OCI-M1 (cell line): ENCODE measurements at places on chromosomes 7 and 10.

DNA sequence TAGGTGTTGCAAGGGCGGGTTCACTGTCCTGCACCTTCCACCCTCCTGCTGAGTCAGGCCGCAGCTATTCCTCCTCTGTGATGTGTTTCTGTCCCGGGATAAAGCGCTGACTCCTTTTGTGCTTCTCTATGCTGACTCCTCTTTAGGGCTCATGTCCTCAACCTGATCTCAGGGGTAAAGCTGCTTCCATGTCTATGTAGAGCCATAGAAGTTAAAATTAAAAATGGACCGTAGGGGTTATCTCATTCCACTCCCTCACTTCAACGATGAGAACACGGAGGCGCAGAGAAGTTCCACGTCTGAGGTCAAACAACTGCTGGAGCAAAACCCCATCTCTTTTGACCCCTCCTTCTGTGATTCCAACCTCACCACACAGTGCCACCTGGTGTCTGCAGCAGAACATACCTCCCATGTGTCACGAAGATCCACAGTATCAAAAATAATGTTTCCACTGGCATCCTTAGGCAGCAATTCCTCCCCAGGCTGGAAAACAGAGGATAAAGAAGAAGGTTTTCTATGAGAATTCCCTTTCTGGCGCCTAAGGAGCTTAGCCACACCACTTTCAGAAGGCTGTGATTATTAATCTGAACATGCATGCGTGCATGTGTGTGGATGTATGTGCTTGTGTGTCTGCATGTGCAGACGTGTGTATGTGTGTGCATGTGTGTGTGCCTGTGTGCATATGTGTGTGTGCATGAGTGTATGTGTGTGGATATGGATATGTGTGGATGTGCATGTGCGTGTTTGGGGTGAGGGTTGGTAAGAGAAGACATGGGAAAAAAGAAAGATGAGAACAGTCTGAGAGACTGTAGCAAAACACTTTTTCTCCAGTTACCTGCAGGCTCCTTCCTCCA, 81.2 kb upstream of the UCN3 start:
- peak; percentile 87 for DNase-seq

DNA sequence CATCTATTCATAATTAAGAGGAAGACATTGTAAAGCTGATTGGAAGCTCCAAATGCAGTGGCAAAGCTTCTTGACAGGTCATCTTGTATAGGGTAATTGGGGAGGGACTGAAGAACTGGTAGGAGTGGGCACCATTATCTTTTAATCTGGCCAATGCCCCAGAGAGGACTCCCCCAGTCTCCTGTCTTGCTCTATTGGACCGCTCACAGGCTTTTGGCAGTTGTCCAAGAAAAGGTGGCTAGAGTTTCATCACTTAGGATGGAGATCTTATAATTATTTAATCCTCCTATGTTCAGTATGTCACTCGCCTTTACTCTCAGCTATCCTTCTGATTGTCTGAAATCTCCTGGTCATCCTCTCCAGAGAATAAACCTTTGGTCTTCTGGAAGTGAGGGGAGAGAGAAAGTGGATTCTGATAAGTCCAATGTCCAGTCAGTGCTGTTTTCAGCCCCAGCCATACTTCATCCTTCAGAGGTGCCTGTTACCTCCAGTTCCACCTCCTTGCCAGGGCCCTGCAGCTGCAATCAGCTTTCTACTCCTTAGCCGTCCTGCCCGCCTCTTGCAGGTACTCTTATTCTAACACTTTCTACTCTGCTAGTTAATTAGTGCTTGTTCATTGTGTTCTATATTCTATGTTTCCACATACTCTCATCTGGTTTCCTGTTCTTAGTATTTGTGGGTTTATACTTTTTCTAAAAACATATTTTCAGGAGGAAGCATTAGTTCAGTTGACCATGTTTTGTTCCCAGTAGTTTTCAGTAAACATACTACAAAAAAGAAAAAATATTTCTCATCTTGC, 241.6 kb downstream of the NSUN6 start:
- DNase-seq, result no peak

- DNase-seq, result no peak
These were observed 362.0 kb downstream of the ETV1 start for GRCh38 chr7:13627455-13627854.

DNA sequence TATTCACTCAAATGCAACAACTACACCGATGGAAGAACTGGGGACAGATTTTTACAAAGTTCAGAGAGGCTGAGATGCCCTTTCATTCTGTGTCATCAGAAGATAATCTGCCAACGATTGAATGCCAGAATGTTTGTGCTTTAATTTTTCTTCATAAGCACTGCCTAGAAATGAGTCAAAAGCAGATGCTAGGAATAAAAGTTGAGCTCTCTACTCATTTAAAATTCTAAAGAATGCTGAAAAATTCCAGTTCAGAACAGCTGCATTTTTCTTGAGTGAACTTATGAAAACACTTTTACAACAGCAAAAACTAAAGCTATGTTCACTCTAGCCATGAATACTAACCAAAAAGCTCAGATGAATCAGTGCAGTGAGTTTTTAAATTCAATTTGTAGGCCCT, 22.3 kb upstream of the FAM133B start:
- DNase-seq, result no peak

DNA sequence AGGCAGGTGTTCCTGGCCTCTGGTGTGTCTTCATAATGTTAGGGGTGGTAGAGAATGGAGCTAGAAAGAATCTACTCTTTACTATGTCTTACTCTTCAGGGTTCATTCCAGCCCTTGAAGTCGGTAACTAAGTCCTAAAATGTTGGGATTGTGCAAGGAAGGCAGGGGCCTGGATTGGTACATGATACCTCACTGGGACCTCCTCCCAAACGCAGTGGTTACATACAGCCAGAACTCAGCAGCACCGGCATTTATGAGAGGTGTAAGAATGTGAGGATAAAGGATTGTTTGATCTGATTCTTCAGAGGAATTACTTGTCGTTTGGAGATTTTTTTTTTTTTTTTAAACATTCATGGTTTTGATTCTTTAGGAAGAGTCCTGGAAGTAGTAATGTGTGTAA, 6.9 kb downstream of the COMTD1 start:
- DNase-seq, result no peak

DNA sequence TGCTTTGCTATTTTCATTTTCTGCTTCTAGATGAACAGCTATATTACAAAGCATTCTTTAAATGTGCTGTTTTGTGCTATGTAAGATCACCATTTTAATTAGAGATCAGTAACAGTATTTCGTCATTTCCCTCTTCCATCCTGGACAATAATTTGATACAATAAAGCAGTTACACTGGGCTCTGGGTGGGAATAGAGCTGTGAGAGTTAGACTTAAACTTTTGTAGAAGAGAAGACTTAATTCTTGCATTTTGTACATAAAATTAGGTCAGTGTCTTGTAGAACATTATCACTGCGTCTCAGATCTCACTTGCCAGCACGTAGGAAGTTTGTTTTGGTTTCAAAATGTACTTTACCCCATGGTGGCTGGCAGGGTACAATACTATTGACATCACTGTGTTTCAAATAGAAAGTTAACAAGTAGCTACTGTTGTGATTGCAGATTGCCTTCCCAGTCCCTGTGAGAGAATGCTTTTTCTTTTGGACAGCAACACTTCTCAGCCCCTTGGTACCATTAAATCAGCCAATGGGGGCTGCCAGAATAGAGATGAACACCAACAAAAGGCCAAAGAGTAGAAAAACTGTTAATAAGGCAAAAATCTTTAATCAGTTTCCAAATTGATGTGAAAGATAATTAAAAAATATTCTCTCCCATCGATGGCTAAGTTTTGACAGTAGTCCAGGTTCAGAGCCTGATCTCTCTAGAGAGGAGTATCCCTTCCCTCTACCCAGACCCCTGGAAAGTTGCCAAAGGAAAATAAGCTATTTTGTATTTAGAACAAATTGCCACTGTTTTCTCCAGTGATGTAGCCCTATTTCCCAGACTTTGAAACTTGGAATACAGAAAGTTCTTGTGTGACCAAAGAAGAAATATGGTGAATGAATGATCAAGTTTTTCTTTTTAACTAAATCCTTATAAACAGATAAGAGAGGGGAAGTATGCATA, 35.1 kb downstream of the SMNDC1 start:
- peak; percentile 71 for DNase-seq

DNA sequence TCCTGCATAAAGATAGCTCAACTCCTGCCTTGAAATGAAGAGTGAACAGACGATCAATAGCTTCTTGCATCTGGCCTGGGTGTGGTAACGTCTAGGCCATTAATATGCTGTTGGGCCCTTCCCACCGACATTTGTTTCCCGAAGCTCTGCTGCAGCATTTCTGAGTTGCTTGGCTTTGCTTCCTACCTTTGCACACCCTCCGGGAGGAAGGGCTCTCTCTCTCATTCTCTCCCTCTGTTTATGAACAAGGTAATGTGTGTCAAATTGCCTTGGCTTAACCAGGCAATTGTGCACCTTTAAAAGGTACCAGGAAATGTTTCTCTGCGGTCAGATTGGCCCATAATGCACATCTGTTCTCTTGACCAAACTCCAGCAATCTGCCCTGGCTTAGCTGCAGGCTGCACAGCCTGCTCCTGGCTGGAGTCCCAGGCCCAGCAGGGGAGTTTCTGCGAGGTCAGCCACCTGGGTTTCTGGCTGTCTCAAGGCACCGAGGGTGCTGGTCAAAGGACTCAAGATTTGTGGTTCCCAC, 223.7 kb downstream of the SNX10 start:
- DNase-seq, result no peak

- no peak for DNase-seq
These were observed 533.0 kb downstream of the PTPRN2 start for GRCh38 chr7:158054611-158055010.

DNA sequence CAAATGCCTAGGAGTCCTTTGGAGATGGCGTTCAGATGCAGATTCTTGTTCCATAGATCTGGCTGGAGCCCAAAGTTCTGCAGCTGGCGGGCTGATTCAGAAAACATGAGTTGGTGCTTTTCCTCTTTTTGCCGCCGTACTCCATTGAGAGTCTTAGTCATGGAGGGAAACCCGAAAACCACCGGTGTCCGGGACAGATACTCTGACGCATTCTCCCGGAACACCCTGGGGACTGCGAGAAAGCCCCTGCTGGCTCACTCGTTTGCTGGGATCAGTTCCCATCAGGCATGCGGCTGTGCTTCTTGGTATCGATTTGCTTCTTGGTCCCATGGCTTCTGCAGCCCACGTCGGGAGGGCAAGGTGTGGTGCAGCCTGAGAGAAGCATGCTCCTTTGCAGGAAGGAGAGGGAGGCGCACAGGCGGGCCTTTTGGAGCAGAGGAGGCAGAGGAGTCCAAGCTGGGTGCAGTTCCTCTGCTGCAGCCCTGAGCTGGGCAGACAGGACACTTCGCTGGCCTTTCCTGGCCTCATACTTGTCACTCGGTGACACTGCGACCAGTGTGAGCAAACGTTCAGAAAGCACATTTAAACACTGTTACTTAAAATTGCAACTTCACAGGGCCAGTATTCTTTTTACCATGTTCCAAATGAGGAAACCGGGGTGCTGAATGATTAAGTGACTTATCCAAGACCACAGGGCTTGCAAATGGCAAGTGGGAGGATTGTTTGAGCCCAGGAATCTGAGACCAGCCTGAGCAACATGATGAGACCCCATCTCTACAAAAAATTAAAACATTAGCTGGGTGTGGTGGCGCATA, 30.6 kb upstream of the PFKFB3 start:
- no peak for DNase-seq

DNA sequence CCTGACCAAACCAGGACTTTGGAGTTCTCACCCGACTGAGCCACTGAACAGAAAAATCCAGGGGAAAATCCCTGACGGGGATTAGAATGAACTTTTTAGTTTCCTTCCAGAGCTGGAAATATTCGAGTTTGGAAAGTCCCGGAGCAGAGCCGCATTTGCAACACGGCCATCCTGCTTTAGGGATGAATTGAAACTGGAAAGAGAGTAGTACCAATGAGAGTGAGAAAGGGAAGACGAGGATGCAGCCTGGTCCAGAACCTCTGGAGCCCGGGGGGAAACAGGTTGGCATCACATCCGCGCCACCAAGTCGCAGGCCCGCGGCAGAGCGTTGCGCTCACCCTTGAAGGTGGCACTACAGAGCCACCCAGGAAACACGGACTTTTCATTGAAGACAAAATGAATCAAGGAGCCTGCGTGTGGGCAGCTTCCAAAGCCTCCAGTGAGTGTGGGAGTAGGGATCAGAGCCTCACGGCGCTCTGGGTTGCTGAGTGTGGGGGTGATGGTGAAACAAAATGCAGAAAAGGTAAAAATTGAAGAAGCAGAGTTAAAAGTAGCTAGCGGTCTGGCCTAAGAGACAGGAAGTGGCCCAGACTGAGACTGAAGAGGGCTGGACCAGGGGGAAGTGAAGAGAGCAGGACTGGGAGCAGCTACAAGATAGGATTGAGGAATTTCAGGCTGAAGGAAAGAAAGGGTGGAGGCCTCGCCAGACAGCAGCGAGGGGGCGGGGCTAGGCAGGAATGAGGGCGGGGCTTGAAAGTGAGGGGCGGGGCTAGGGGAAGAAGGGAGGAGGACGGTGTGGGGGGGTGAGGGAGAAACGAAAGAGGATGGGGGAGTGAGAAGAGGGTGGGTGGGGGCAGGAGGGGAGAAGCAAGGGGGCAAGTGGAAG, 1.8 kb downstream of the SMURF1 start:
- peak; percentile 53 for DNase-seq

DNA sequence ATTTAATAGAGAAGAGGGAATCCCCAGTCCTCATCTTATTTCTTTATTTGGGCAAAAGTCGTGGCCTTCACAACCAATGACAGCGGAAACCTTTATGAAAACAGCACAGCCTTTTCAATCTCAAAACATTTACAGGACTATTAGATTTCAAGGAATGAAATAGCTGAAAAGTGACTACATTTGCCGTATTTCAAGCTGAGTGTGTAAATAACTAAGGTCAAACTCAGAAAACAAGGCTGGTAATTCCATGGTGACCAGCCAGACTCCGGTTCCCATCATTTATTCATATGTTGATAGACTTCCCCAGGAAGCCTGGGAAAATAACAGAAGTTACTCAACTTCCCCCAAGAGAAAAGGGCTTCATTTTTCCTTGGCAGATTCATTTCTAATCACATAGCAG, 457.3 kb upstream of the NFE2L3 start:
- no peak for DNase-seq

DNA sequence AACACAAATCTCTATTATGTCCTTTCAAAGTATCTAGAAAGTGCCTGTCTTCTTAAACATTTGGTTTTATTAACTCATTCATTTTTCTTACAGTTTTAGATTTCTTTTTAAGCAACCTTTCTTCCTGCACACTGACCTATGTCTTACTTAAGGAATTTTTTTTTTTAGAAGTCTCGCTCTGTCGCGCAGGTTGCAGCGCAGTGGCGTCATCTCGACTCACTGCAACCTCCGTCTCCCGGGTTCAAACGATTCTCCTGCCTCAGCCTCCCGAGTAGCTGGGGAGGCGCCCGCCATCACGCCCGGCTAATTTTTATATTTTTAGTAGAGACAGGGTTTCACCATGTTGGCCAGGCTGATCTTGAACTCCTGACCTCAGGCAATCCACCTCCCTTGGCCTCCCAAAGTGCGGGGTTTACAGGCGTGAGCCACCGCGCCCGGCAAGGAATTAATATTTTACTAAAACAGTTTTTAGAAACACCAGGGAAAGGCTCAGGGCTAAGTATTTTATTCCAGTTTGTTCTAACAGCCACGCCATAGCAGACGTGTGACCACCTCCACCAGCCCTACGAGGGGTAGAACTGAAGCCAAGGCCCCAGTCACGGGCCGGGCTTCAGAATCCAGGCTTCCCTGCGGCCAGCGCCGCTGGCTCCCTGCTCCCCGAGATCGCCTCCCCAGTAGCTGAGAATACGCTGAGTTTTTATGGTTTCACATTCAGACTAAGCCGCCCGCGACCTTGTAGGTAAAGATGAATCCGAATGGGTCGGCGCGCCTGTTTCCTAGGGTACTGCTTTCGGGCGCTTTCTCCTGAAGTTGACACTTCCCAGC, 941 bp upstream of the LUC7L2 start:
- peak; percentile 66 for DNase-seq
